ENCODE measurements at places on chromosomes 3 and 15. TPM values are rescaled to one million over a fixed set of nuclear protein-coding genes. Genes with fewer than 3 reads are reported as not detected.

Gene FAM107A
- 50.0 TPM for total RNA-seq

DNA sequence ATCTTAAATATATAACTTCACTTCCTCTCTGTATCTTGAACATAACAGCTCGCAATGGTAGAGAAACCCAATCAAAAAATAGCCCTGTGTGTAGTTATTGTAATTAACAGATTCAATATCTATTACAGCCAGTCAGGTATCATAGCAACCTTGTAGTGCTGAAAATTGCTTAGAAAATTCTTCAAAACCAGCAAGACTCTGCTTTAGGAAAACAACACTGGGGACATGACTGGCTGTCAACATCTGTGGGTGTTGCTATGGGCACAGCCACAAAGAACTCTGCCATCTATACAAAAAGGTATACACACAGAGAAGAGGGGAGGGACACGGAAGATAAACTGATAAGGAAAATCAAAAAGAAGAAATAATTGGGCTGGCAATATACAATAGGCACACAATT, 101.2 kb downstream of the WDR72 start:
- no peak for DNase-seq

- no peak for DNase-seq
These were observed 12.9 kb downstream of the B3GNT5 start for GRCh38 chr3:183265834-183266417.

GRCh38 chr3:124273651-124274050, 281.7 kb upstream of the ROPN1 start:
- DNase-seq = no peak

GRCh38 chr15:85284497-85284896, 95.9 kb upstream of the AKAP13 start:
- no peak for DNase-seq

DNA sequence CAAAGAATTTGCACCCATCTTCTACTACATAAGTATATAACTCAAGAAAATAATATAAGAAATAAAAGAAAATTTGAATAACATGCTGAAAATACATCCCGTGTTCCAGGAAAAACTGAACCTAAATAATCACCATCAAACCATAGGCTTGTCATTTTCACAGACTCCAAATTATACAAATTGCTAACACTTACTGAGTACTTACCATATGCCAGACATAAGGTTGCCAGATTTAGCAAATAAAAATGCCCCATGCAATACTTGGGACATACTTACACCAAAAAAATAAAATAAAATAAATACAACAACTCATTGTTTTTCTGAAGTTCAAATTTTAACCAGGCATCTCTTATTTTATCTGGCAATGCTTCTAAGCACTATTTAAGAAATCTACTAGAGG, 760.4 kb upstream of the SEMA6D start:
- DNase-seq = no peak

DNA sequence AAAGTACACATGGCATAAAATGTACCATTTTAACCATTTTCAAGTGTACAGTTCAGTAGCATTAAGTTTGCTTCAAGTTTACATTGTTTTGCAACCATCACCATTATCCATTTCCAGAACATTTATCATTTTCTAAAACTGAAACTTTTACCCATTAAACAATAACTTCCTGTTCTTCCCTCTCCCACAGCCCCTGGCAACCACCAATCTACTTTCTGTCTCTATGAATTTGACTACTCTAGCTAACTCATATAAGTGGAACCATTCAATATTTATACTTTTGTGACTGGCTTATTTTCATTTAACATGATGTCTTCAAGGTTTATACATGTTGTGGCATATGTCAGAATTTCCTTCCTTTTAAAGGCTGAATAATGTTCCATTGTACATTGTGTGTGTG, 19.9 kb downstream of the TMEM62 start:
- DNase-seq = no peak

DNA sequence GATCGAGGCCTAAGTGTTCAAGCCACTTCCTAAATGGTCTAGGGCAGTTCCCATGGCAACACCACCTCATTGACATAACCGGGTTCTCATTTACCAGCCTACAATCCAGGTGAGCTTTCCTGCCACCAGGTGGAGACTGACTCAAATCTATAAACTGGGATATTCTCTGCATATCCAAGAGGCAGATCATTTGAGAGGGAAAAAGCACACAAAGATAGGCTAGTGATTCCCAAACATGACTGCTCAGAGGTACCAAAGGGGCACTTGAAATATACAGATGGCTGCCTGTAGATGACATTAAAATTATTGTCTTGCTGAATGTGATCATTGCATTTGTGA, 141.3 kb upstream of the PROK2 start:
- DNase-seq = no peak
